ENCODE measurements at places on chromosomes 2 and 18. TPM values are rescaled to one million over a fixed set of nuclear protein-coding genes. Genes with fewer than 3 reads are reported as not detected.
A peak's percentile ranks its signal among the peaks of the same experiment; 100 is the strongest.

GRCh38 chr2:180753809-180754761 lies 226.3 kb upstream of the UBE2E3 start:
- no peak for DNase-seq
- no peak overlapping the region for H3K27ac ChIP-seq
- H3K36me3 ChIP-seq: no peaks in the 10 kb centered on the region
- H3K4me3 ChIP-seq: no peak overlapping the region
- H3K27me3 ChIP-seq: no peaks in the 10 kb centered on the region

C2orf15 gene
- 1.3 TPM for polyA plus RNA-seq

- peak overlapping the region; percentile 98 for H3K27ac ChIP-seq
- no peaks in the 10 kb centered on the region for H3K36me3 ChIP-seq
- H3K4me3 ChIP-seq: peak overlapping the region; percentile 93
- no peaks in the 10 kb centered on the region for H3K27me3 ChIP-seq
- peaks cover 16% of the 10 kb centered on the region for H3K4me1 ChIP-seq
- peak; percentile 46 for DNase-seq
These were observed 874 bp downstream of the NDUFAF7 start for GRCh38 chr2:37232131-37232933.

TNFAIP6 gene
- polyA plus RNA-seq: 0.20 TPM

GRCh38 chr18:26057344-26057773 lies 33.1 kb downstream of the SS18 start:
- peak overlapping the region; percentile 45 for H3K27ac ChIP-seq
- peaks cover 39% of the 10 kb centered on the region for H3K4me1 ChIP-seq
- H3K27me3 ChIP-seq: no peaks in the 10 kb centered on the region
- peak; percentile 51 for DNase-seq

GRCh38 chr2:240412975-240413812 lies 22.3 kb upstream of the GPC1 start:
- no peaks in the 10 kb centered on the region for H3K27me3 ChIP-seq
- no peak for DNase-seq
- H3K4me3 ChIP-seq: no peak overlapping the region
- H3K4me1 ChIP-seq: no peaks in the 10 kb centered on the region
- no peak overlapping the region for H3K27ac ChIP-seq

Measured in adrenal gland (tissue), 19 donors.